Naive thymus-derived CD8-positive, alpha-beta T cell (primary cell): ENCODE measurements at places on chromosomes 4 and X.

DNA sequence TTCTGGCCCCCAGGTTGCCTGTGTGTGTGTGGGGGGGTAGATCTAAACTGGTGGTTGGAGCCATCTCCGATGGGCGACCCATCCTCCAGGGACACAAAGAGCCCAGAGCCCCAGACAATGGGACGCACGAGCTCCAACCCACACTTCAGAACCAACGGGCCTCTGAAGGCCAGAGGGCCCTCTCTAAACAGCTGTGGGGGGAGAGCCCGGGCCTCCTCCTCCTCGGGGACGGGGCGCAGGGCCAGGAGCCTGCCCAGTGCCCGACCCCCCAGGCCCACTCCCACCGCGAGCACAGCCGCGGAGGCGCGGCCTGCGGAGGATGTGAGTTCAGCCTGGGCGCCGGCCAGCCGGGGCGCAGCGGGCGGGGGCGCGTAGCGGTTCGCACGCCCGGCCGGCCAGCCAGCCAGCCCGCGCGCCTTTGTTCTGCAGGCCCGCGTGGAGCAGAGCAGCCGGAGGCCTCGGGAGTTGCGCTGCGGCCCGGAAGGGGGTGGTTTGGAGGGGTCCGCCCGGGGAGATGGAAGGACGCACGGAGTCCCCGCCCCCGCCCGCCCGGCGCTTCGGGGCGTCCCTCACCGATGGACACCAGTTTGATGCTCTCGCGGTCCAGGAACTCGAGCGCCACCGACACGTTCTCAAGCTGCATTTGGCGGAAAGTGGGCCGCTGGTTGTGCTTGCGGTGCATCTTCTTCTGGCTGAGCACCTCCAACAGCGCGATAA lies 4.0 kb downstream of the FLNA start:
- DNase-seq: no peak

DNA sequence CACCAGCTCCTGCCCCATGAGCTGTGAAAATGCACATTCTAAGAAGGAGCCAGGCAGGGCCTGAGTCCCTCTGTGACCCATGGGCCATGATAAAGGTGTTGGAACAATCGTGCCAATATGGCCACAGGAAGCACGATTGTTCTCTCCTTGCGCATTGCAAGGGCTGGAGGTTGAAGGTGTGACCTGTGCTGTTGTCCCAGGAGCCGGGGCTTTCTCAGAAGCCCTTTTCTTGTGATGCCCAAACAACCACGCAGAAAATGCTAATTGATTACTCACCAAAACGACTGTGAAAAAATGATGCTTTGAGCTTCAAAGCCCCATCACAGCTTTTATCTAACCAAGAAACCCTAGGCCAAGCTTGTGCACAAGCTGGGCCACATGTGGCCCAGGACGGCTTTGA lies 33.8 kb downstream of the USP11 start:
- DNase-seq: no peak

DNA sequence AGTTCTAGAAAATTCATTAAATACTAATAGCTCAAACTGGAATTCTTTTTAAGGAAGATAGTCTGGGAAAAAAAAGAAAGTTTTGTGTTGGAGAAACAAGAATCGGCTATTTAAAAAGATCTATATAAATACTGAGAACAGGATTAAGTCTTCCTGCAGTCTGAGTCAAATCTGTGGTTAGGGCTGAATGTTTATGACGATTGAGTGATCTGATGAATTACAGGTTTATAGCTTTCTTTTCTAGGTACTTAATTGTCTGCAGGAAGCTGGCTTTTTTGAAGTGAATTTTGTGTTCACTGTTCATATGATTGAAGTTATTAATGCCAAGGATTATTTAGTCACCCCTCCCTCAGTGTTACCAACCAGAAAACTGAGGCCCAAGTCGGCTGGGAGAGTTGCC lies 42.2 kb downstream of the TLL1 start:
- DNase-seq: no peak

- DNase-seq: no peak
These were observed 119.3 kb downstream of the C4orf51 start for GRCh38 chr4:145799223-145799622.

DNA sequence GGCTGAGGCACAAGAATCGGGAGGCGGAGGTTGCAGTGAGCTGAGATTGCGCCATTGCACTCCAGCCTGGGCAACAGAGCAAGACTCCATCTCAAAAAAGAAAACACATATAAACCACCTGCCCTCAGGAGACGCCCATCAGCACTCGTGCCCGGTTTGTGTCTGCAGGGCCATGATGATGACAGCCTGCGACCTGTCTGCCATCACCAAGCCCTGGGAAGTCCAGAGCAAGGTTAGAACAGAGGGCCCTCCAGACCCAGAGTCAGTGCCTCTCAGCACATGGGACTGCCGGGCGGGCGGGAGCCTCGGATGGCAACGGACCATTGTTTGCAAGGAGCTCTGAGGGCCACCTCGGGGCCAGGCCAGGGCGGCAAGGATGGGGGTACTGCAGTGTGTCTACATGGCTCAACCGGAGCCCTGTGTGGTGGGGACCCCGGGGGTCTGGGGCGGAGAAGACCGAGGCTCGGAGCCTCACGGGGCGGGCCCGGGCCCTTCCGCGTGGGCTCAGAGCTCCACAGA lies 9.3 kb downstream of the ATP5ME start:
- no peak for DNase-seq

DNA sequence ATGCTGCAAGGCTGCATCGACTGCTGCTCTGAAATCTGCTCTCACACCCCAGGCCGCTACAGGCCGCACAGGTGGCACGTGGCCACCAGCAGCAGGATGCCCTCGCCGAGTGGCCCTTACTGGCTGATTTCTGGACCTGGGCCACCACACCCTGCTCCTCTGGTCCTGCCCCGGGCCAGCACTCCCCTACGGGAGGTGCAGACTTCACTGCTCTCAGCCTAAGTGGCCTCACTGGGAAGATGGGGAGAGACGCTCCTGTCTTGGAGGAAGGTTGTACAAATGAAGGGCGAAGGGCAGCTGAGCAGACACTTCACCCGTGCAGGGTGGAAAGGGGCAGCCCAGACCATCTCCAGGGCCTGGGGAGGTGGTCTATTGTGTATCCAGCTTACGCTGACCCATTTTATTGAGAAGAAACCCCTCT lies 72.5 kb downstream of the ACOX3 start:
- no peak for DNase-seq

- no peak for DNase-seq
These were observed 5.2 kb upstream of the TMEM156 start for GRCh38 chr4:39037491-39037825.
